ENCODE measurements at places on chromosomes 7 and 10.
A peak's percentile ranks its signal among the peaks of the same experiment; 100 is the strongest.

GRCh38 chr10:52308251-52309031 lies 5.6 kb upstream of the DKK1 start:
- peak; percentile 92 for DNase-seq

- DNase-seq = no peak
Measured at GRCh38 chr10:124996854-124997215, 54.9 kb downstream of the ZRANB1 start.

DNA sequence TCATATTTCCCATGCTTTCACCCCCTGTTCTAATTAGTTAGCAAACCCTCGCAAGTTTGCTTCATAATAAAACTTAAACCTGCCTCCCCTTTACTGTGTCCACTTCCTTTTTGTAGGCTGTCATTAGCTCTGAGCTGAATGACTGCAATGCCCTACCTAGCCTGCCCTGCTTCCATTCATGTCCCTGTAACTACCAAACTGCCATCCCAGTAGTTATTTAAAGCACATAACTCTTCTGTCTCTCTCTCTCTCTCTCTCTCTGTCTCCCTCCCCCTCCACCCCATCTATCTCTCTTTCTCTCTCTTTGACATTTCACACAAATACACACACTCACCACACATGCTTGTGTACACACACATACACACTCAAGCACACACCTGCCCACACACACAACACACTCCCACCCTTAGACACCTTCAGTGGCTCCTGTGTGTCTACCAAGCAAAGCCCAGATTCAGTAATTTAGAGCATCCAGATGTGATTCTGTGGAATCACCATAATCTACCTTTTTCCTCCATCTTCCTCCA lies 115.3 kb downstream of the TRIL start:
- no peak for DNase-seq

DNA sequence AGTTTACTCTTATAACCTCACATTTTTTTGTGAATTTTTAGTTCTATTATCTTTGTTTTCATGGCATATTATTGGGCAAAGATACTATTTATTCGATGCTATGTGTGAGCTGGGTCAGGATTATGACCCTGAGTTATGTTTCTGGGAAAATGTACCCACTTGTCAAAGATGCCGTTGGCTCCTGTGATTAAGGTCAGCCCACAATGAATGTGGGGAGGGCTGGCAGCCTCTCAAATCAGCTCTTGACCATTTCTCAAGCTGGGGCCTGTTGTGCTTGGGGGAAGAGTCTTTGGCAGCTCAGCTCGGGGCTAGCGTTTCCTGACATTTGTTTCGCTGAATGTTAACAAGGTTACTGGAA lies 97.5 kb downstream of the TCF7L2 start:
- no peak for DNase-seq

DNA sequence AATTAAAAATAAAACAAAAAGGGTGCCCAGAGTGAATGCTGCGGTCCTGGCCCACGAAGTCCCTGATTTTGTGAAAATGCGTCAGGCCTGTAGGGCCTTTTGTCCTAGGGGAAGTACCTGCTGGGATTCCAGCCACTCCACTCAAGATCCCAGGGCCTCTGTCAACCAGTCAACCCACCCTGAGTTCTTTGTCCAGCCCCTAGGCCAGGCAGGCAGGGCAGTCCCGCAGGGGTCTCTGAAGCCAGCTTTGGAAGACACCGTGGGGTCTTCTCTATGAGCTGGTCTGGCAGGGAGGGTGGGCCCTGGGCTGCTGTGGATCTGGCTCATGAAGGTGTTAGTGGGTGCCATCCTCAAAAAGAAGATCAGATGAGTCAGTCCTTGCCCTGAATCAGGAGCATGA lies 452.5 kb upstream of the MKI67 start:
- no peak for DNase-seq

GRCh38 chr7:111086532-111086931 lies 4.4 kb upstream of the LRRN3 start:
- DNase-seq = no peak

GRCh38 chr7:49488573-49488972 lies 284.9 kb upstream of the VWC2 start:
- DNase-seq = no peak

DNA sequence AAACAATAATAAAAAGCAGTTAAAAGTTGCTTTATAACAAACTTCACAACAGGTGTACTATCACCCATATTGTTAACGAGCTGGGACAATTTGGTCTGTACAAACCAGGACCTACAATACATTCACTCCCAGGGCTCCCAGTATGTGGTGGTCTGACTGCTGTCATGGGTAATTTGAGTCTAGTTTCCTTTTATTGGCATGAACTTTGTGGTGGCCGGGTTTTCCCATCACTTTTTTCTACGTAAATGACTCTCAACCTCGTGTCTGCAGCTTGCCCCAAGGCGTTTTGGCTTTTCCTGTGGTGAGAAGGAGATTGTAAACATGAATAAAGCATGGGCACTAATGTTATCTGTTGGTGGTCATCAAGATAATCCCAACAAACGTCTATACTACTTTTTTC lies 118.7 kb upstream of the CDK6 start:
- DNase-seq = no peak

GRCh38 chr7:130127821-130128317 lies 57.5 kb downstream of the KLHDC10 start:
- DNase-seq = peak; percentile 27

GRCh38 chr7:38393874-38394273 lies 120.4 kb upstream of the TARP start:
- no peak for DNase-seq

DNA sequence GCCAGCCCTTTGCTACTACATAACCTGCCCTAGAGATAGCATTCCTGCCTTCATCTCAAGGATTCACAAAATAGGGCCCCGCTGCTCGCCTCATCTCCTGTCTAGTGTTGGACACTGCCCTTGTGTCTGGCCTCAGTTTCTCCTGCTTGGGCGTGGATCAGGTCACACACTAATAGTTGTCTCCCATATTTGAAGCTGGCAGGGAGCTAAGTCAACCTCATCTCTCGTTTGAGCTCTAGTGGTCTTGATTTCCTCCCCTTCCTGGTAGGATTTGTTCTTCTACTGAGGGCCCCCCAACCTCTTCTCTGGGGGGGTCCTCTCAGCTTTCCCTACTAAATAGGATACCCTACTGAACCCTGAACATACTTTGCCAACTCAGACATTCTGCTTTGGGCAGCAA lies 42.2 kb downstream of the ADCYAP1R1 start:
- no peak for DNase-seq

DNA sequence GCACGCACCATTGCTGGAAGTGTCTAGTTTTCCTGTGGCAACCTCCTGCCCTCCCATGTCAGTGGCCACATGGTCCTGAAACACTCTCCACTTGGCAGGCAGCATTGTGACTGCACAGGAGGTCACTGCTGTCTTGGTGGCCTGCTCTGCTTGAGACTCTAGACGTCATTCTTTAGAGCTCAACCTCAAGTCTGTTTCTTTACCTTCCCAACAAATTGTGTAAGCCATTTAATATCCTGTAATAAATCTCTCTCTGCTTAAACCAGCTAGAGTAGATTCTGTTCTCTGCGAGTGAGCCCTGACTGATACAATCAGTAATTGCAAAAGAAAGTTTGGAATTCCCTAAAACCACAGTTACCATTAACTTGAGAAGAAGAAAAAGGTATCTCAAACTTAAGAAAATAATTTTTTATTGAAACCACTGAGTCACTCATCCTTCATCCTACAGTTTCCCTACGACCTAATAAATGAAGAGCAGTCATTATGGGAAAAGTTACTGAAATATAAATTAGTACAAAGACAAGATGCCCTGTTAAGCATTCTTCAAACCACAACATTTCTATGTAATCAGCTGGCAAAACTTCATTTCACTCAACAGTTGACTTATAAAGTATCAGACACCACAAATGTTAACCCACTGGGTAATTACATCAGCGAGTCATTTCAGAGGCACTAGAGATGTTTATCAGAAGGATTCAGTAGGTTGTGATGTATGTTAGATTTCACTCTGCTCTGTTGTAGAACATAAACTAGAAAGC lies 18.0 kb downstream of the SLC25A13 start:
- no peak for DNase-seq

DNA sequence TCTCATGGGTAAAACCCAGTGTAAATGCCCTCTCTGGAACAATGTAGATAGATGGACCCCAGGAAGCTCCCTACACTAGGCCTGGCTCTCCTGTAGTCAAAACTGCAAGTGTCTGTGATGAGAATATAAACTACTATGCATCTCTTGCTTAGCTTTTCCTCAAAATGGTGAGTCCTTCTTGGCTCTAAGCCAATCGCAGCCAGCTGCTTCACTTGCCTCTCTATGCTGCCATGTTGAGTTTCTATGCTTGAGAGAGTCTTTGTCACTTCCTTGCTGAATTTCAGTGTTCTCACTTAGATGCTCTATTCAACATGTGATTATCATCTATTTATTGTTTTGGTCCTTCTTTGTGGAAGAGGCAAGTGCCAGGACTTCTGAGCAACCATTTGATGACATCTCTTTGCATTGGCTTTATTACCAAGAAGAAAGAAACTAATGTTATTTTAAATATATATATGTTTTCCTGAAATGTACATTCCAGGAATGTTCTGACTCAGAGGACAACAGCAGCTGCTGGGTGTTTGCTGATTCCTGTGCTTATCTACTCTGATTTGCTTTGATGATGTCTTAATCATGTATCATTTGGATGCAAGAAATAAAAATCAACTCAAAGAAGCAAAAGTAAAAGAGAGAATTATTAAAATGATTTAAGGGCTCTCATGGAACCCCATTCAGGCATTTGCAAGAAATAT lies 16.6 kb downstream of the TAS2R40 start:
- no peak for DNase-seq

DNA sequence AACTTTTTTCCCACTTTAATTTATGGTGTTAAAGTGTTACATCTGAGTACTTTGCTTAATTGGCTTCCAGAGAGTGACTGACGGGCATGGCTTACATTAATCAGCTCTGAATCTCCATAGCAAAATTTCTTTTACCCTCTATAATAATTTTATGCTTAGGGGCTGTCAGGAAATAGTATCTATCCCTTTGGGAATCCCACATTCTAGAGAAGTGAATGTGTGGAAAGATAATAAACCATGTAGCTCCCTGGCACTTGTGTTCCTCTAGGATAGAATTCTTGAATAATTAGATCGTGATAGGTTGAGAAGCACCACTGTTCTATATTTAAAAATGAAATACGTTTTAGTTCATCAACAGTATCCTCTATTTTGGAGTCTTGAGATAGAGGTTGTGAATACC lies 89.6 kb downstream of the DNAJB9 start:
- no peak for DNase-seq

DNA sequence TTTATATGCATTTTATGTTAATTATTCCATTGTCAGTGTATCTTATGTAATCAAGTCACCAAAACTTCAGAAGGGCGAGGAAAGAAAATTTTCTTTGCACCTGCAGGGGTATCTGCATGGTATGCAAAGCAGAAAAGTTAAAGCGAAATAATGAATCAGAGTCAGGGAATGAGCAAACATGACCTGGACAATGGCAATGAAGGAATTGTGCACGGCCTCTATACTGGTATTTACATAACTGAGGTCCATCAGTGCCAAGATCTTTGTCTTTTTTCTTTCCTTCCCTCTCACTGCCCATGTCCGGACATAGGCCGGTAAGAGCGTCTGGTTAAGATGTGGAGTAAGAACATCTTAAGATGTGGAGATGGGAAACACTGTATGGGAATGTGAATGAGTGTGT lies 14.4 kb upstream of the AKR1C3 start:
- DNase-seq = no peak

- DNase-seq = no peak
Measured at GRCh38 chr10:98154076-98154475, 19.6 kb downstream of the R3HCC1L start.

DNA sequence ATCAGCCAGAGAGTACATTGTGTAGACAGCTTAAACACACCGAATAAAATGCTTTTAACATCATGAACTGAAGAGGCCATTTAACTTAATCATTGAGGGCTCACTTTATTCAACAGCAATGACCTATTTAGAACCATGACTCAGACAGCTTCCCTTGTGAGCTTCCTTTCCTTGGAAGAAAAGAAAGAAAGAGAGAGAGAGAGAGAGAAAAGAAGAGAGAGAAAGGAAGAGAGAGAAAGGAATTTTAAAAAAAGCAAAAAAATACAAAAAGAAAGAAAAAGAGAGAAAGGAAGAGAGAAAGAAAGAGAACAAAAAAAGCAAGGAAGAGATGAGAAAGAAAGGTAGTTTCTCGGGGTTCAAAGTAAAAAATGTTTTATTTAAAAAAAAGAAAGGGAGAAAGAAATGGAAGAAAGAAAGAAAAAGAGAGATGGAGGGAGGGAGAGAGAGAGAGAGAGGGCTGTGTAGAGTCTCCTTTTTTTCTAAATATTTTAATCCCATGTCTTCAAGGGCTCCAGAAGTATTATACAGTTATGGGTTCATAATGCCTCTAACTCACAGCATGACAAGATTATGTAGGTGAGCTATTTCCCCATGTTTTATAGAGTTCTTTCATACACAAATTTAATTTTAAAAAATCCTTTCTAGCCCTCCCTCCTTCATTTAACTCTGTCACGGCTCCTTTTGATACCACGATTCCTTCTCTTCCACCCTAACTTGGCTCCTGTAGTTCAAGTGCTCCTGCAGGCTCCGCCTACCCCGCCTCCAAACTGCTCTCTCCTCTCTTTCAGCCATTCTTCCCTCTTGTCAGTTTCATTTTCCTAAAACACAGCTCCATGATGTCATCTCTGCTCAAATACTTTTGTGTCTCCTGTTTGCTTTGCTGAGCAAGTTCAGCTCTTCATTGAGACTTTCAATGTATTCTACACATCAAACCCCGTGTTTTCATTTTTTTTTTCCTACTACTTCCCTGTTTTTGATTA lies 85.5 kb downstream of the PRTFDC1 start:
- DNase-seq = no peak

DNA sequence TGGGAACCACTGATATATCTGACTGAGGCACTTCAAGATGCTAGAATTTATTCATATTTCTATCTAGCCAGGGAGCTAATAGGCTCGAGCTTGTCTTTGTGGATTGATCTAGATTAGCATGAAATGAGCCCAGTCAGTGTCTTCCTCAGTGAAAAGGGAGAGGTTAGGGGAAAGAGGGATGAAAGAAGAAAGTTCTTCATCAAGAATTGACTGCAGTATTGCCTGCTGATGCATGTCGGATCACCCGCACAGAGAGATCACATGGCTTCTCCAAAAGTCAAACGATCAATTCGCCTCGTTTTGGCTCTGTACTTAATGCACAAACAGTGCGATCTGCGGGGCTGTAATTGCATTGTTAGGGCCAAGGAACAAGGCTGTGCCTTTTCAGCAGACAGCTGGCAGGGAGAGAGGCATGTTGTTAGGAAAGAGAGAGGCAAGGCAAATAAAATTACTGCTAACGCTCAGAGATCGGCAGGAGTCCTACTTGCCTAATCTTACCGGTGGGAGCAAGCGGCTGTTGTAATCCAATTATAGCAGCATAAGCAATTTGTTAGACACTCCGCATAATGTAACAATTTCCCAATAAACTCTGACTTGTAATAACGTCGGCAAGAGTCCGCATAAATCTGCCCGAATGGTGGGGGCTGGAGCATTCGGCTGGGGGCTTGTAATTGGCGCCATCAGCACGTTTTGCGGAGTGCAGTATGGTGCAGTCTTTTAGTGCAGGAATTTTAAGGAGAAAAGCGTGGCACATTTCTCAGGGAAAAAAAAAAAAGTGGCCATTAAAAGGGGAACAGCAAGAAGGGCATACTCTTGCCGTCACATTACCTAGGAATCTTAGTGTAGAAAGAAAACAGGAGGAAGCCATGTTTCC lies 102.1 kb downstream of the POLL start:
- DNase-seq = peak; percentile 27

- DNase-seq = peak; percentile 57
Measured at GRCh38 chr7:70582927-70583895, 548.7 kb upstream of the GALNT17 start.

- DNase-seq = no peak
Measured at GRCh38 chr7:49513911-49514310, 259.5 kb upstream of the VWC2 start.

- DNase-seq = no peak
Measured at GRCh38 chr7:18566829-18567228, 71.3 kb downstream of the HDAC9 start.

GRCh38 chr10:8180360-8181109 lies 126.0 kb downstream of the GATA3 start:
- peak; percentile 7 for DNase-seq

Measured in right kidney (tissue), 9 donors.